Osteoblast (primary cell): ENCODE measurements at places on chromosomes 12 and 14. TPM values are rescaled to one million over a fixed set of nuclear protein-coding genes. Genes with fewer than 3 reads are reported as not detected.

GRCh38 chr12:32446316-32447119, 47.2 kb downstream of the FGD4 start:
- no peak for DNase-seq

NEUROD4 gene
- total RNA-seq = not detected in 2 replicates

DNA sequence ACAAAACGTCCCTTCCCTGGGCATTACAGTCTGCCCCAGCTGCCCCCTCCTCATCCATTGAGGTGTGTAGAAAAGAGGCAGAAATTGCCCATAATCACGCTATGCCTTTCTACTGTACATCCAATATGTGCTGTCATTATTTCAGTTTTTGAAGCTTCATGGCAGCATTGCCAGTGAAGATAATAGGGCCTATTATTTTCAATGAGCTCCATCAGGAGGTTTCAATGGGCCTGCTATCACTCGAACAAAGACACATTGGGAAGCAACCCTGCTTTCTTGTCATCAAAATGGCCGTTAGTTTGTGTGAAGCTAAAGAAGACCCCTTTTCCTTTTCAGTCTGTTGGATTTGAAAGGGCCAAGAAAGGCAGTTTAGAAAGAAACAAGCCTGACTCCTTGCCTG, 653.8 kb downstream of the NOVA1 start:
- no peak for DNase-seq

RNASE11 gene
- not detected in 2 replicates for total RNA-seq

GRCh38 chr12:93056971-93057535, 128.0 kb upstream of the EEA1 start:
- DNase-seq = no peak

DNA sequence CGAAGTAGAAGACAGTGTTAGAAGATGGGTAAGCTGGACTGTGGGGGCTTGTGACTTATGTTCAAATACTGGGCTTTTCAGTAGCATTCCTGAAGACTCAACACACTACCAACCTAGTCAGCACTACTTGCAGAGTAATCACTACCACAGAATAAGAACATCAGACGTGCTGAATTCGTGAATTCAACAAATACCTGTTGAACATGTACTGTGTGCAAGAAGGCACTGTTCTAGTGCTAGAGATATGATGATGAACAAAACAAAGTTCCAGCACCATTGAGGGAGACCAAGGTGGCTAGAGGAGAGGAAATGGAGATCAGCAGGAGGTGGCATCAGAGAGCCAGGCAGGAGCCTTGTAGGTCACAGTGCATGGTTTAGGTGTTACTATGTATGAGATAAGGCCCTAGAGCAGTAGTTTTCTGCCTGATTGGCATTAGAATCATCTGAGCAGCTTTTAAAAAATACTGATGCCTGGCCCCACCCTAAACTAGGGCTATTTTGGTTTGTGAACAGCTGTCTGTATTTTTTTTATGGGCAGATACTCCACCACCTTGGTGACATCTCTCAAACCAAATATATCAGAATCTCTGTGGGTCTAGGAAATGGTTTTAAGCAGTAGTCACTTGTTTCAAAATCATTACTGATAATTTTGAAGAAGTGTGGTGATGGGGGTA, 26.8 kb downstream of the FERMT2 start:
- DNase-seq = no peak

PTPN6 gene
- 0.29 and 0.36 TPM in 2 replicates for total RNA-seq

DNA sequence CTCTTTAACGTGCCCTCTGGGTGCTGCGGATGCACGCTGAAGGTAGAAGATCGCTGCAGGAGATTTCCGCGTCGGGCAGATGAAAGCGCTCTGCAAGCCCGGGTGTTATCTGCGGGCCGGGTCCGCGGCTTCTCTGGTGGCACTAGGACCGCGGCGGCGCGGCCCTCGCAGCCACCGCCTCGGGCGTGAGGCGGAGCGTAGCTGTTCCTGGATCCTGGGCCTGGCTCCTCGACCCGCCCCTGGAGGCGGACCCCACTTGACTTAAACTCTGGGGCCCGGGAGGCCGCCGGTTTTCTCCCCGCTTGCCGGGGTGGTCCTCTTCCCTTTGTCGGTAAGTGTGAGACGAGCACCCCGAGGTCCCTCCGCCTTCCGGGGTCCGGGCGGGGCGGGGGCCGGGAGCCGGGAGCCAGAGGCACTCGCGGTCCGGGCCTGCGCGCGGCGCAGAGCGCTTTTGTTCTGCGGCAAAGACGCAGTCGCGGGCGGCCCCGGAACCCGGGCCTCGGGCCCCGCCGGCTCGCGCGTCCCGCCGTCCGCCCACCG, at the start of gene RESF1:
Gene RESF1, plus strand, starts transcription at position 255 of the 540 bp plus-strand sequence. CDS start 21,541 bp downstream, outside the sequence.
- DNase-seq = peak; percentile 97

DNA sequence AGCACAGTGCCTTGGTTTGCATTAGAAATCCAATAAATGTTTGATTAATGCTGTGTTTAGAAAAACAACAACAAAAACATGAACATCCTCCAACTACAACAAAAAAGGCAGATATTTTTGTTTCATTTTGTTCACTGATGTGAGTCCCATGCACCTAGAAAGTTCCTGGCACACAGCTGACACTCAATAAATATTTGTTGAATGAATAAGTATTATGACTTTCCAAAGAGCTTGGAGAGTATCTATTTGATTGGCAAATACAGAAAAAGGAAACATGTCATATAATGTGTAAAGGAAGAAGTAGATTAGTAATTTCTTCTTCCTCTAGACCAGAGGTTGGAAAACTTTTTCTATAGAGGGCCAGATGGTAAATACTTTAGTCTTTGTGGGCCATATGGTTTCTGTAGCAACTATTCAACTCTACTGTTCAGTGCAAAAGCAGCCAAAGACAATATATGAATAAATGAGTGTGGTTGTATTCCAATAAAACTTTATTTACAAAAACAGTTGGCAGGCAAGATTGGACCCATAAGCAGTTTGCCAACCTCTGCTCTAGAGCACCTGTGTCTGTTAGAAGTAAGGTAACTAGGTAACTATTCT, 312.3 kb upstream of the DIO2 start:
- DNase-seq = peak; percentile 21
